ENCODE measurements at places on chromosomes 12 and 14. TPM values are rescaled to one million over a fixed set of nuclear protein-coding genes. Genes with fewer than 3 reads are reported as not detected.

The KLRC2 gene
- not detected for total RNA-seq

DNA sequence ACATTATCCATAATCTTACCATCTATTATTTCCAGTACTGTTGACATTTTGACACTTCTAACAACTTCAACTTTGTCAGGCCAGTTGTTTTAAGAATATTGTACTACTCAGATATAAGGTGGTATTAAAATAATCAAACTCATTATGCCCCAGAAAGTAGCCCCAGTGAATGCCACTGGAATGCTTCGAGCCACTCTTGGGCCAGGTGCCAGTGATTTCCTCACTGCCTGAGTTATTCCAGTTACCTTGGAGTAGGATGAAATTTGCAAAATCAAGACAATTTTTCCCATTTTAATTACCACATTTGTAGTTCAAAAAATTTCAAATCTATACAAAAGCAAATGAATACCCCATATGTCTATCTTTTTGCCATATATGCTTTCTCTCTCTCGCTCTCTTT, 9.2 kb downstream of the CIPC start:
- no peak for DNase-seq

DNA sequence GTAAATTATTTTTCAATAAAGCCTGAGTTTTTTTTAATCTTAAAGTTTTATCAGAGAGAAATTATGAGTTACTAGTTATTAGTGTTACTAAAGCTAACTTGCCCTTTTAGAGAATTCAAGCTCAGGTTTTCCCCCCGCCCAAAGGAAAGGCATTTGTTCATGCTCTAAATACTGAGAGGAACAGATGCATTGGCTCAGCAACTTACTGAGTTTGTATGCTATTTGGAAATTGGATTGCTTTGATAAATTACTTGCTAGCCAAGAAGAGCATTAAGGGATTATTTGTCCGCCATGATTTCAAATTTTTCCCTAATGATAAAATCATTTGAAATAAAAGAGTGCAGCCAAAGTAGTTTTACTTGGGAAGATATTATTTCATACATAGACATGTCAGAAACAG, 149.4 kb downstream of the METTL25 start:
- no peak for DNase-seq

The GLIPR1L2 gene
- 4.5 TPM for total RNA-seq

DNA sequence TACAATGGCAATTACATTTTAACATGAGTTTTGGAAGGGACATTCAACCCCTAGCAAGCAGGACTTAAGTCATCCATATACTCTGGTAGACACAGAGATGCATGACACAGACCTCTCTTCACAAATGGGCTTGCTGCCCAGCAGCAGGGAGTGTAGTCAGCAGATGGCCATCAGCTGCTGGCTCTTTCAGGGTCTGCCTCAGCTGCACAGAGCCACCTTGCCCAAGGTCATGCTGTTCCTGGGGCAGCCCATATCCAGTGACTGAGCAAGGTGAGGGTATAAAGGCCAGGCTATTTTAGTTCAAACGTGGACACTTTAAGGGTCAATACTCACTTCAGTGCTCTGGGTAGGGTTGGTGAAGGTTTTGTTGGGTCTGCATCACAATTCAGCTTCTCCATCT, 58.3 kb upstream of the JDP2 start:
- peak; percentile 50 for DNase-seq

DNA sequence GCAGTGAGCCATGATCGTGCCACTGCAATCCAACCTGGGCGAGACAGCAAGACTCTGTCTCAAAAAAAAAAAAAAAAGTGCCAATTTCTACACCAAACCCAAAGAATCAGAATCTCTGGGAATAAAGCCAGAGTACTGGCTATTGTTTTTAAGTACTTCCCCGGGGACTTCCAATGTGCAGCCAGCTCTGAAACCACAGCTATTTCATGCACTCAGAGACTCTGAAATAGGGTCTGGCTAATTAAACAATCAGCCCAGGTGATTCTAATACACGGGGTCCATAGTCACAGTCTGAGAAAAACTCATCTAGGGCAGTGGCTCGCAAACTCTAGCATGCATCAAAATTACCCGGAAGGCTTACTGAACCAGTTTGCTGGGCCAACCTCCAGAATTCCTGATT, 56.3 kb downstream of the SIX6 start:
- DNase-seq = no peak

DNA sequence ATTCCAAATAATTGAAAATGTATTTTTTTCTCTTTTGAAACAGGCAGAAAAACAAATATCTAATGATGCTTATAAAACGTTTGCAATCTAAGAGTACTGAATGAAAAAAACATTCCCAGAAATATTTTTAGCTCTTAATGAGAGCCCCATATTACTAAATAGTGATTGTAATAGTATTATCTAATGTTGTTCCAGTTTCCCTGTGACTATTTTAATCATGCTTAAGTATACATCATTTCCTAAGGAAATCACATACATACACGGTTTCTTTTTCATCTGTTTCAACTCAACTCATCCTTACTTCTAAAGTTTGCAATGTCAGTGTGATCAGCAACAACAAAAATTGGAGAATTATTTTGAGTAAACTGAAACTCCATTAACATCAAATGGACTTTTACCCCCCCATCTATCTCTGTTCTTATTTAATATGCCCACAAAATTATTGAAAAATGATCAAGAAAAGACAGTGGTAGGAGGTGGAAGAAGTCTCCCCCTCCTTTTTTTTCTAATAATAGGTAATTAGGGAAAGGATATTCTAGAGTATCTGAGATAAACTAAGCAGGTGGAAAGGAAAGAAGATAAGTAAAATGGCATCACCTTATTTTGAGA, 530.1 kb upstream of the ATP2B1 start:
- DNase-seq = no peak

GRCh38 chr12:66304296-66304900, 2.1 kb downstream of the HELB start:
- DNase-seq = no peak

DNA sequence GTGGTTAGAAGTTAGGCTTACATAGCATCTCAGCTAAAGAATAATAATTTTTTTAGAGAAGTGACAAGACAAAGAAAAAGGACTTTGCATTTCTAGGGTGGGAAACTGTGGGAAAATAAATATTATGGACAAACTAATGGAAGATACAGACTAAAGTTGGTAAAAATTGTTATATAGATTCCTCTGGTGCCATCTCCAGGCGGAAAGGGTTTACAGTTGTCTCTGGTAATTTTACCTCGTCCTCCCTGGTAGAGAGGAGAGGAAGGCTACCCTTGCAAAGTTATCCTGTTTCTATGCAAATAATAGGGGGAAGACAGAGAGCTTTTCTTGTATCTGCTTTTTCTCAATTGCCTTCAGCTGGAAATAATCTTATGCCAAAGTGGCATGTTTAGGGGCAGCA, 5.2 kb downstream of the OR11G2 start:
- DNase-seq = no peak

DNA sequence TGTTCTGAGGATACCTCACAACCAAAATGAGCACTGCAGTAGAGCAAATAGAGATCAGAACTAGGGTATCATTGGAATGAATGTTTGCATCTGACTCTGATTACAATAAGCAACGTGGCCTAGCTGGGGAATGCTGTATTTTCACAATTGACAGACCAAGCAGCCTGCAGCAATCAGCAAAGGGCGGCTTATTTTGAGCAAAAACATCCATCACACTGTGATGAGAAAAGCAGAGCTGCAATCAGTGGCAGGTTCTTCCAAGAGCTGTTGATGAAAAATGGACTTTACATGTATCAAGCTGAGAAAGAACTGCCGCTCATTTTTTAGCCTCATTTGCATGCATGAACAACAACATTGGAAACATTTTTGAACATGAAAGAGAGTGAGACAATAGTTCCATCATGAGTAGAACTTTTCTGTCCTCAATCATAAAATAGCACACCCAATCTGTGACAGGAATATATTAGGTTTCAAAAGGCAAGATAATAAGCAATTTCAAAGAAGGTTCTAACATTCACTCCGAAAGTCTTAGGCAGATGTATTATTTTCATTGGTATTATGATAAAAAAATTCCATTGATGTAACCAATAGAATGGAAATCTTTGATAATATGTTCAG, 249.7 kb upstream of the FBXO33 start:
- DNase-seq = no peak

- no peak for DNase-seq
Measured at GRCh38 chr14:80448267-80448666, 237.0 kb upstream of the DIO2 start.

DNA sequence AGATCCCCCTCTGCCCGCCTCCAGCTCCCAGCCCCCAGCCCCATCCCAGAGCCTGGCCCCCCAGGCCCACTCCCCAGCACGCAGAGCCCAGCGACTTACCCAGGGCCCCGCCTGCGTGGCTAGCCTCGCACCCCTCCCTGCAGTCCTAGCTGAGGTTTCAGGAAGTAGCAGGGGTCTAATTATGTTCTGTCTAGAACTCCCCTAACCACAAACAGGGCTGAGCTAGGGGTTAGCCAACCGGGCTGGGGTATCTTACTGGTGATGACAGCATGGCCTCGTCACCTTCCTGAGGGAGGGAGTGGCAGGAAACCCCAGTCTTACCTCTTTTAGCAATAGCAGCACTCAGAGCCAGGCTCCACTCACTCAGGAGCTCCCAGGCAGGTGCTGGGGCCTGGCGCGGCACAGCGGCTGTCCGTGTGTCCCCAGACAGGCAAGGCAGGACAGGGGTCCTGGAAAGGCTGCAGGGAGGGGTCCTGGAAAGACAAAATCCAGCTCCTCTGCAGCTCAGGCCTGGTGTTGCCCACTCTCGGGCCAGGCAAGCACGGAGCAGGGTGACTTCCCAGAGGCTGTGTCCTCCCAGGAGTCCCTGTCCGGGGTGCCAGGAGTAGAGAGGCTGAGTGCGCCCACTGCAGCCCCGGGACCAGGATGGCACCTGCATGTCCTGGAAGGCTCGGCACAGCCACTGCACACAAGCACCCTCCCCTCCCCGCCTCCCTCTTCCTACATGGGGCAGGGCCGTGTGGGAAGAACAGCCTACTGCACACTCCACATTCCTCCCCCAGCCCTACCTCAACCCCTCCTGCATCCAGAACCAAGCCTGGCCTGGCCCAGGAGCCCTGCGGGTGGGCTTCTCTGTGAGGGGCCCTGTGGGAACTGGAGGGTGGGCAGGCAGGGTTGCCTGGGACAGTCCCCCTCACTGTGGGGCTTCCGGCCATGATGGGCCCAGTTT, at the start of gene GPR132:
GPR132 (minus strand) TSS at position 151 of the 949 bp plus-strand sequence. CDS start 10,010 bp downstream, outside the sequence.
- no peak for DNase-seq

The TAS2R9 gene
- total RNA-seq = not detected

The MYF5 gene
- total RNA-seq = not detected
